ENCODE measurements at places on chromosomes 1 and 21.

- DNase-seq = no peak
Measured at GRCh38 chr21:40546647-40547046, 300.3 kb downstream of the DSCAM start.

DNA sequence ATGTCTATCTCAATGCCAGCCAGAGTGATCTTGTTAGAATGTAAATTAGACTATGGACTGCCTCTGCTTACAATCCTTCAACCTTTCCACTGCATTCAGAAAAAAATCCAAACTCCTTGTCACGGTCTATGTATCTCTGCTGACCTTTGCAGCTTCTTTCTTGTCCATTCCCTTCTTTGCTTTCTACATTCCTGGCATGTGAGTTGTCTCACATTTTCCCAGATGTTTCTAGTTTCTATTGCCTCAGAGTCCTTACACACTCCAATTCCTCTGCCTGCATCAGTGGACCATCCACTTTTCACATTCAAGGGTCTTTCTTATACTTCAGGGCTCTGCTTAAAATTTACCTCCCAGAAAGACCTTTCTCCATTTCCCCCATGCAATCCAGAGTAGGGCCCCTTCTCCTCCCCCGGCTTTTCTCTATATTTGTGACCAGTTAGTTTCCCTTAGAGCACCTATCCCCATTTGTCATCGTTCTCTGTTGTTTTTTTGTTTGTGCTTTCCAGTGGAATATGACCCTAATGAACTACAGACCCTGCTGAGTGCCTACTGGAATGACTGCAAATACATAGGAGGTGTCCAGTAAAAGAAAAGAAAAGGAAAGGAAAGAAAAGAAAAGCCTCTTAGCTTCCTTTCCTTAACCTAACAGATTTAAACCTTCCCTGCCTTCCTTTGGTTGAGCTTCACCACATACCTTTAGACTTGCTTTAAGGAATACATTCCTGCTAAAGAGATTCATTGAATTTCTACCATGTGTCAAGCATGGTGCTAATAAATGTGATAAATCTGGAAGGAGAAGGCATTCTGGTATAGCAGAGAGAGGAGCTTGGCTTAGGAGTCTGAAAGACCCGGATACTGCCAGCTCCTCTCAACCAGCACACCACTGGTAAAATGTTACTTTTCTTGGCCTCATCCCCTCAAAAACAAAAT is 102.0 kb downstream of the DIRAS3 start:
- no peak for DNase-seq

GRCh38 chr1:187689129-187689528 is 860.4 kb downstream of the PLA2G4A start:
- no peak for DNase-seq

DNA sequence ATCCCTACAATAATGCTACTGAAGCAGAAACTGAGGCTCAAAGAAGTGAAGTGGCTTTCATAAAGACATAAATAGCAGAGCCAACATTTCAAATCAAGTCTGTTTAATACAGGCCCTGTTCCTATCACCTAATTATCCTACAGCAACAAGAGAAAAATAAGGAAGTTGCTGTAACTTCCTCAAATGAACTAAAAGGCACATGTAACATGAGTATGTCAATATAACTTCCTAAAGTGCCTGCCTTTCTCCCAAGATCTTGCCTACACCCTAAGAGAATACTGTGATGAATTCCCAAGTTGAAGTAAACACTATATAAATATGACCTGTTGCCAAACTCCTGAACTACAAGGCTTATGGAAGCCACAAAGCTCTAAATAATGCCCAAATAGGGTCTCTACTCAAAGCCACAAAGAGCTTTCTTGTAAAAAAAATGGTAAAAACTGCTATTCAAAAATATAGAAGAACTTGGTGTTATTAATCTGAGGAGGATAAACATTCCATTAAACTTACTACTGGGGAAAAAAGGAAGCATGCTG is 8.6 kb downstream of the BEND5 start:
- DNase-seq = no peak

- DNase-seq = no peak
Measured at GRCh38 chr1:68401506-68401905, 48.2 kb downstream of the RPE65 start.

- DNase-seq = no peak
Measured at GRCh38 chr1:223752721-223753515, 40.6 kb downstream of the CAPN2 start.

DNA sequence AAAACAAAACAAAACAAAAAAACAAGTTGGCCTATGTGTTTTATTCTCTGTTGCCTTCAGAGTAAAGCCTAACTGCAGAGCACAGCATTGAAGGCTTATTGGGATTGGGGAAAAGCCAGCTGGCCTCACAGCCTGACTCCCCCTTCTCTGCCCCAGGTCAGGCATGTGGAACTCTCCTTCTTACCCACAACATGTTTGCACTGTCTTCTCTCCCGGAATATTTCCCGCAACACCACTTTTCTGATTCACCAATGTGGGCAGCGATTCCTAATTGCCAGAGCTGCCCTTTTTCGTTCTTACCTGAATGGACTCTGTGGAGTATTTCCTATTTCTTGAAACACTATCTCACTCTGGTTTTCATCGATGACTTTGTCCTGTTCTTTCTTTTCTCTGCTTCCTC is 2.8 kb upstream of the TARBP1 start:
- DNase-seq = no peak

DNA sequence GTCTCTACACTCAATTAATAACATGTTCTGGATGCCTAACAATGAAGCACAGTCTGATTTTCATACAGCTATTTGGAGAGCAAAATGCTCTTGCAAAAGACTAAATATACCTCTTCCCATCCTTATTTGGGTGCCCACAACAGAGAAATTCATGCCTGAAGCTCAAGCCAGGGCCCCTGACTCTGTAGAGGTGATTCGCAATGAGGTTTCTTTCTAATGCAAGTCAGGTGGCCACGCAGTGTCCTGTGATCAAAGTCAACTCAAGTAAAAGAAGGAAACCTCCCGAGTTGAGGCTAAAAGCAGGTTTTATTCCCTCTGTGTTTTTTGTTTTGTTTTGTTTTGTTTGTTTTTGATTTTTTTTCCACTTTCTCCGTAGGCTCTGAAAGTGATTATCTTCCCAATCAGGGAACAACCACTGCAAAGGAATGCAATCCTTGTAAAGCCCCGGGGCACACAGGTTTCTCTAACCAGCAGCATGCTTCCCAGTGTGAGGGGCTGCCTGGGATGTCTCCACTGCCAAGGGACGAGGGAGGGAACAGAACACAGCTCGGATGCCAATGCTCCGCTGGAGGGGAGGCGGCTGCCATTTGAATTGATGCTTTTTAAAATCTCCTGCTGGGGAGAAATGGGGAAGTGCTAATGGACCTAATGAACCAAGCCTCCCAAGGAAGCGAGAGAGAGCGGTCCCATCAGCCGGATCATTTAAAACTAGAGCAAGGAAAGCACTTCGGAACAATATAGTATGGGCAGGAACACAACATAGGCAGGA is 73.8 kb upstream of the SSX2IP start:
- DNase-seq = no peak

- no peak for DNase-seq
Measured at GRCh38 chr1:30977105-30977504, 68.5 kb upstream of the SDC3 start.

All from SW 1271 (cell line).